ENCODE measurements at places on chromosomes 16 and 17. TPM values are rescaled to one million over a fixed set of nuclear protein-coding genes. Genes with fewer than 3 reads are reported as not detected.

The BCL6B gene
- total RNA-seq = not detected

The PARD6A gene
- not detected for total RNA-seq

The HOXB5 gene
- total RNA-seq = not detected

The NOS2 gene
- not detected for total RNA-seq

The FN3K gene
- 0.11 TPM for total RNA-seq

The ITGA2B gene
- not detected for total RNA-seq

Measured in GM23248 (cell line).